ENCODE measurements at places on chromosomes 7 and 10.

- no peak for DNase-seq
Measured at GRCh38 chr7:88091988-88092675, 127.7 kb downstream of the SRI start.

- no peak for DNase-seq
Measured at GRCh38 chr7:23347033-23347681, 48.0 kb downstream of the MALSU1 start.

DNA sequence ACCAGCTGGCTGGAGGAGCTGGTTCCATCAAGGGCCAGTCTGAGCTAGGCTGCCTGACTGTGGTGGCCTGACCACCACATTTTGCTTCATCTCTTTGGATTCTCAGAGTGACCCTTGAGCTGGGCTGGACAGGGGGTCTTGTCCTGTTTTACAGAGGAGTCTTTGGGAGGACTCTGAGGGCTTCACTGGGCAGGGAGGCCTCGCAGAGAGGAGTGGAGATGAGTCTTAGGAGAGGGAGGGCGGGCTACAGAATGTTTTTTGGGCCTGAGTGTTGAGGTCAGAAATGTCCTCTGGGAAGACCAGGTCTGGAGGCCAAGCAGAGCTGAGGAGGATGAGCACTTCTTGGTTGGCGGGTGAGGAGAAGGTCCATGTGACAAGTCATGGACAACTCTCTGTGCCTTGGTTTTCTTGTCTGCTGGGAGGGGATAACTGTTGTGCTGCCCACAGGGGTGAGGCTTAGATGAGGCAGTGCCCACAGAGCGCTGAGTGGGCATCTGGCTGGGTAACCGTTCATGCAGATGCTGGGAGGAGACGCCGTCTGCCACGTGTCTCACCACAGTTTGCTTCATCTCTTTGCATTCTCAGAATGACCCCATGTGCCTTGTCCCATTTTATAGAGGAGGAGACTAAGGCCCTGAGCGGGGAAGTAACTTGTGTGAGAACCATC is 9.4 kb downstream of the TSPAN15 start:
- no peak for DNase-seq

- peak; percentile 84 for DNase-seq
Measured at GRCh38 chr7:21944616-21945453, 864 bp downstream of the CDCA7L start.

DNA sequence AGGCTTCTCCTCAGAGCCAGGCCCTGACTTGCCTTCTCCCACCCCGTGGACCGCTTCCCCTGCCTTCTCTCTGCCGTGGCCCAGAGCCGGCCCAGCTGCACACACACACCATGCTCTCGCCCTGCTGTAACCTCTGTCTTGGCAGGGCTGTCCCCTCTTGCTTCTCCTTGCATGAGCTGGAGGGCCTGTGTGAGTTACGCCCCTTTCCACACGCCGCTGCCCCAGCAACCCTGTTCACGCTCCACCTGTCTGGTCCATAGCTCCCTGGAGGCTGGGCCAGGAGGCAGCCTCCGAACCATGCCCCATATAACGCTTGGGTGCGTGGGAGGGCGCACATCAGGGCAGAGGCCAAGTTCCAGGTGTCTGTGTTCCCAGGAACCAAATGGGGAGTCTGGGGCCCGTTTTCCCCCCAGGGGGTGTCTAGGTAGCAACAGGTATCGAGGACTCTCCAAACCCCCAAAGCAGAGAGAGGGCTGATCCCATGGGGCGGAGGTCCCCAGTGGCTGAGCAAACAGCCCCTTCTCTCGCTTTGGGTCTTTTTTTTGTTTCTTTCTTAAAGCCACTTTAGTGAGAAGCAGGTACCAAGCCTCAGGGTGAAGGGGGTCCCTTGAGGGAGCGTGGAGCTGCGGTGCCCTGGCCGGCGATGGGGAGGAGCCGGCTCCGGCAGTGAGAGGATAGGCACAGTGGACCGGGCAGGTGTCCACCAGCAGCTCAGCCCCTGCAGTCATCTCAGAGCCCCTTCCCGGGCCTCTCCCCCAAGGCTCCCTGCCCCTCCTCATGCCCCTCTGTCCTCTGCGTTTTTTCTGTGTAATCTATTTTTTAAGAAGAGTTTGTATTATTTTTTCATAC is 38.0 kb downstream of the LIMK1 start:
- DNase-seq = no peak

DNA sequence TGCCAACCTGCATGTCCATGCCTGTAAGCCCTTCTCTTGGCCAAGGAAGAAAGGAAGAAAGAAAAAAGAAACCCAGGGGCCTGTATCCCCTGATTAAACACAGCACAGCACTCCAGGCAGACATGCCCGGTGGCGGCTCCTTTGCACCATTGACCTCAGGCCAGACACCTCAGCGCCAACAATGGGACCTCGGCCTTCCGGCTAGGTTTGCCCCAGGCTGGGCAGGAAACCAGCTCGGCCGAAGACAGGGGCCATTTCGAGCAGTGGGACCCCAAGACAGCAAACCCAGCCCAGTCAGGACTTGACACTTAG is 2.8 kb downstream of the HOXA10 start:
- no peak for DNase-seq

GRCh38 chr7:128145191-128145590 is 95.9 kb upstream of the LEP start:
- DNase-seq = no peak

Measured in NAMALWA (cell line).